Effector memory CD4-positive, alpha-beta T cell (primary cell): ENCODE measurements at places on chromosomes 4 and X.

DNA sequence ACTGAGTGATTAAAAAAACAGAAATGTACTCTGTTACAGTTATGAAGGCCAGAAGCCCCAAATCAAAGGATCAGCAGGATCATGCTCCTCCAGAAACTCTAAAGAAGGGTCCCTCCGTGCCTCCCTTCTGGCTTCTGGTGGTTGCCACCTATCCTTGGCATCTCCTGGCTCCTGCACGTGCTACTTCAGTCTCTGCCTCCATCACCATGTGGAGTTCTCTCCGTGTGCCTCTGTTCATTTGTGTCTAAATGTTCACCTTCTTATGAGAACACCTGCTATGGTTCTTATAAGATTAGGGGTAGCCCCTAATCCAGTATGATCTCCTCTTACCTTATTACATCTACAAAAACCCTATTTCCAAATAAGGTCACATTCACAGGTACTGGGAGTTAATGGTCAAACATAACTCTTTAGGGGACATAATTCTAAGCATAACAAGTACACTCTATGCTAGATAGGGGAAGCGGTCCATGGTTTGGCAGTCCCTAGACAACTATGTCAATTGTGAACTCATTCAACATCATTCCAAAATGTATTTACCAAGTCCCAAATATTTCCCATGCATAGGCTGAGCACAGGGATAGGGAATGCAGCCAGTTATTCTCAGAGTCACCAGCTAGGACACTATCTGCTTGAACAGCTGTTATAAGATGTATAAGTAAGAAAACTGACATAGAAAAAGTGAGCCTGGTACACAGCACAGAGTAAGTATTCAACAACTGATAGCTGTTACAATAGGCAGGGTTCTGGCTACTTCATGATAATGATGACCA is 295.5 kb upstream of the BOD1L1 start:
- DNase-seq, result no peak

- no peak for DNase-seq
These were observed 235.7 kb upstream of the HAND2 start for GRCh38 chr4:173765751-173766150.

- DNase-seq, result no peak
These were observed 196.4 kb downstream of the LRBA start for GRCh38 chr4:150818661-150819060.

- DNase-seq, result no peak
These were observed 12.0 kb upstream of the WDR19 start for GRCh38 chr4:39170301-39170700.

GRCh38 chrX:96820935-96821334 is 62.8 kb upstream of the RPA4 start:
- no peak for DNase-seq

- no peak for DNase-seq
These were observed 207.2 kb downstream of the ARAP2 start for GRCh38 chr4:36037127-36037526.

DNA sequence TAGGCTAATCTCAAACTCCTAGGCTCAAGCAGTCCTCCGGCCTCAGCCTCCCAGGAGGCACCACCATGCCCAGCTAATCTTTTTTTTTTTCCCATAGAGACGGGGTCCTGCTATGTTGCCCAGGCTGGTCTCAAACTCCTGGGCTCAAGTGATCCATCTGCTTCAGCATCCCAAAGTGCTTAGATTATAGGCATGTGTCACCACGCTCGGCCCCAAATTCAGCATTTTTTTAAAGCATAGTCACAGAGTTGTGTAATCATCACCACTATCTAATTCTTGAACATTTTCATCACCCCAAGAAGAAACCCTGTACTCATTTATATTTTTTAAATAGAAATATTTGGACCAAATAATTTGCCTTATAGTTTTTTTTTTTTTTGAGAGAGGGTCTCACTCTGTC is 10.3 kb downstream of the CENPI start:
- DNase-seq, result no peak

DNA sequence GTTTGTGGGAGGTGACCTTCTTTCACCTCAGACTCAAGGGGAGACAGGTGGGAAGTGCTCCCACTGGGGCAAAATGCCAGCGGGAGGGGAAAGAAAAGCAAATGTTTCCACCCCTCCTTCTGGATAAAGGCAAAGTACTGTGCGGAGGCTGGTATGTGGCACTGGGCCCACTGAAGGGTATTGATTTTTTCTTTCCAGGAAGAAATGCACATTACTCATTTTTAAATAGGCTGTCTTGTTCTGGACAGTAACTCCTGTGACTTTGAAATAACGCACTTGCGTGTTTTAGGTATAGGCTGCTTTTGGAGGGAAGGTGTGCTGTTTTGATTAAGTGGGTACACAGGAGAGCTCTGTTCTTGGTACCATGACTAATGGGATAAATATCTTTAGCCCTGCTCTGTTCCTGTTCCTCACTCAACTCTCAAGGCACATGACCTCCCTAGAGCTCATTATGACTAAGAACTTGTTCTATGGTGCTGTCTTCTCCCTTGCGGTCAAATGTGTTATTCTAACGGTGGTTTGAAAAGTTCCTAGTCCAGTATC is 40.7 kb upstream of the MBTPS2 start:
- no peak for DNase-seq

DNA sequence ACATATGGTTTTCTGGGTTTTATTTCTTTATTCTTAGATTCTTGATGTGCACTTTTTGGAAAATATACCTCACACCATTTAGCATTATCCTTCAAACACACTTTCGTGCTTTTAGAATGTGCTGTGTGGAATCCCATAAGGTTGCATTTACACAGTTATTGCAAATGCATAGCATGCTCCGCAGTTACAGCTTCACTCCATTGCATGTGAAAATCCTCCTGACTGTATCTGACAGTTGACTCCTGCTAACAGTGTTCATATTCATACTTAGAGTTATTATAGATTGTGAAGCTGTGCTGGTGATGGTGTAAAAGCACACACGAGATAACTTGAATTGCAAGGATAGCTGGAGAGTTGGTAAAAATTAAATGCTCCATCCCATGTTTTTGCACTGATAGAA is 811.5 kb upstream of the TENM3 start:
- no peak for DNase-seq

- no peak for DNase-seq
These were observed 241.2 kb downstream of the ARHGAP24 start for GRCh38 chr4:85715991-85716737.

DNA sequence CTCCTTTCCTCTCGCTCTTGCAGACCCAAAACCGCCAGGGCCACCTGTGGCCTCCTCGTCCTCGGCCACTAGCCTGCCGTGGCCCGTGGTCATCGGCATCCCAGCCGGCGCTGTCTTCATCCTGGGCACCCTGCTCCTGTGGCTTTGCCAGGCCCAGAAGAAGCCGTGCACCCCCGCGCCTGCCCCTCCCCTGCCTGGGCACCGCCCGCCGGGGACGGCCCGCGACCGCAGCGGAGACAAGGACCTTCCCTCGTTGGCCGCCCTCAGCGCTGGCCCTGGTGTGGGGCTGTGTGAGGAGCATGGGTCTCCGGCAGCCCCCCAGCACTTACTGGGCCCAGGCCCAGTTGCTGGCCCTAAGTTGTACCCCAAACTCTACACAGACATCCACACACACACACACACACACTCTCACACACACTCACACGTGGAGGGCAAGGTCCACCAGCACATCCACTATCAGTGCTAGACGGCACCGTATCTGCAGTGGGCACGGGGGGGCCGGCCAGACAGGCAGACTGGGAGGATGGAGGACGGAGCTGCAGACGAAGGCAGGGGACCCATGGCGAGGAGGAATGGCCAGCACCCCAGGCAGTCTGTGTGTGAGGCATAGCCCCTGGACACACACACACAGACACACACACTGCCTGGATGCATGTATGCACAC is 13.6 kb downstream of the FGFRL1 start:
- DNase-seq, result no peak

DNA sequence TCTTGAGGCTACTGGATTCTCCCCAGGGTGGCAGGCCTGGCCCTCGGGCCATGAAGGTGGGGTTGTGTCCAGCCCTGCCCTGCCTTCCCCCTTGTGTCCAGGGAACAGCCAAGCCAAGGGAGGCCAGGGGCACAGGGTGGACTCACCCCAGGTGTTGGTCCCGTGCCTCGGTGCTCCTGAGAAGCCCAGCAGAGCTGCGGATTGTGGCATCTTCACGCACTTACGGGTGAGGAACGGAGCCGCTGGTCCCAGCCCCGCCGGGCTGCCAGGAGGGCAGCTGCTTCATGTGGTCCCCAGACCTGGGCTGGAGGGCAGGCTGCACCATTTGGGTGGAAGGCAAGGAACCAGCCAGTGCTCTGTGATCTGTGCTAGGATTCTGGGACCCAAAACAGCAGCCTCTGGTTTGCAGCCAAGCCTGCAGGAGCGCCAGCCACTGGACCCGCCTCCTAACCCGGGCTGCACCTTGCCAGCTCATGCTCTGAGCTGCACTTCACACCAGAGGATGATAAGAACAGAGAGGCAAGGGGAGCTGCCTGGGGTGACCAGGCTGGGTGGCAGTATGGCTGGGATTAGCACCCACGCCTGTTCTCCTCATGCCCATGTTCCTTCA is 36.1 kb upstream of the HMX1 start:
- no peak for DNase-seq

DNA sequence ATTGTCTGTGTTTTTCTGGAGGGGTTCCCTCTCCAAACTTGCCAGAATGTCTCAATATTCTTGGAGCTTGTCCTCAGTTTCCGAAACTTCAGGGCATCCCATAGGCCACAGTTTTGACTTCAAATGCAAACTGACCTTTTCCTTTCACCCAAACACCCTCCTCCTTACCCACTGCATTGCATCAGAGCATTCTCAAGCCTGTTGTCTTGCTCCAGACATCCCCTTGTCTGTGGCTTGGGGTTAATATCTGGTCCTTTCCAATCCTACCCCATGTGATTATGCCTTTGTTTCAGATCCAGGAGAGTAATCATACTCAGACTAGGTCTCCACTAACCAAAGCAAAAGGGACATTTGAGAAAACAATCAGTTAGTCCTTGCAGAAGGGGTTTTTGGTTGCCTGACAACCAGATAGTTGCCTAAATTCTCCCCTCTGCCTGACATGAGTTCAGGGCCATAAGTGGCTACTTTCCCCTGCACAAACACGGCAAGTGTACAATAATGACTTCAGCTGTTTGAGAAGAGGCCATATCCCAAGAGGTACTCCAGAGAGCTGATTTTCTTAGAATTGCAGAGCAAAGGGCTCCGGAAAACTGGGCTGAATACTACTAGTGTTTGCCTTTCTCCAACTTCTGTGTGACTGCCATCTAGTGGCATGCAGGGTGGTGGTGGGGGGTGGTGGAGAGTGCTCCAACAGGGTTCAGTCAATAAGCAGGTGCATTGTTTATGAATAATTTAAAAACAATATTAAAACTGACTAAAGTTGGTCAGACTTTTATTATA is 130.2 kb downstream of the CHRDL1 start:
- DNase-seq, result no peak

GRCh38 chr4:23034731-23035130 is 342.0 kb downstream of the GBA3 start:
- DNase-seq, result no peak

DNA sequence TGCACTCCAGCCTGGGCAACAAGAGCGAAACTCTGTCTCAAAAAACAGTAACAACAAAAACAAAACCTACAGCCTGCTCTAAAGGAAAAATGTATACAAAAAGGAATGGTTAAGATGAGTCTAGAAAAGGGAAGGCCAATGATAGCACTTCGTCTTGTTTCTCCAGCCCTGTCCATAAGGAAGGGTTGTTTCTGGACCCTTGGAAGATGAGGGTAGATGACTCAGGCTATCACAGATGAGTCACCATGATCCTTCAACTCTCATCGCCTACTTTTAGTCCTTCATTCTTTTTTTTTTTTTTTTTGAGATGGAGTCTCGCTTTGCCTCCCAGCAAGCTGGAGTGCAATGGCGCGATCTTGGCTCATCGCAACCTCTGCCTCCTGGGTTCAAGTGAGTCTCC is 8.8 kb downstream of the PLA2G12A start:
- DNase-seq, result no peak

- no peak for DNase-seq
These were observed 379.5 kb upstream of the MAD2L1 start for GRCh38 chr4:120446051-120446567.

GRCh38 chr4:48483006-48483776 is at the start of gene SLC10A4:
TSS of gene SLC10A4 (plus strand) at chr4:48483343. CDS start at chr4:48483562, 219 bp downstream.
- DNase-seq, result no peak

GRCh38 chrX:100731441-100732281 is at the start of gene SYTL4:
TSS of gene SYTL4 (minus strand) at chrX:100732121. CDS start at chrX:100702037, 30,084 bp downstream.
- DNase-seq, result no peak

DNA sequence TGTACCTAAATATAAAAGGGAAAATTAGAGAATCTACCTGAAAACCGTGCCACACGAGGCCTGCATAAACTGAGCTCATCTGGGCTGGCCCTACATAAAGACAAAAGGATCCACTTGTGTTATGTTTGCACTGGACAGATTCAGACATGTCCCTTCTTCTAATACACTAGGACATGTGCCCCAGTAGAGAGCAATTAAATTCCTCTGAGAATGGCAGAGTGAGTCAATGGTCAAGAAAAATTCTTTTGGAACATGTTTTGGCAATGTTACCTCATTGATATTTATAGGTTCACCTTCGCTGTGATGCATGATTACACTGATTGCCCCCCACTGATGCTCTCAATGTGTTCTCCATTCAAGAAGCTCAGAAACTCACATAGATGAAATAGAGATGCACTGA is 95.2 kb downstream of the MANBA start:
- no peak for DNase-seq

DNA sequence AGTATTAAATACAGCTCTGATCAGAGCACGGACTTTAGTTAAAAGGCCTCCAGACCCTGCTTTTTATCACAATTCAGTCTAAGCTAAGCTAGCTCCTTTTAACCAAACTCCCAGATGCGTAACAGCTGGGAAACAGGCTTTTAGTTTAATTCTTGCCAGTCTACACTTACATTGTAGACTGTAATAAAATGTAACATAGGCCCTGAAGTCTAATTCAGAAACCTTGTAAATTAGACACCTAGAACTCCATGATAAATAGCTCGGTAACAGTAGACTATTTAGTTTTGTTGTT is 20.1 kb downstream of the FBXO8 start:
- no peak for DNase-seq

- no peak for DNase-seq
These were observed 19.6 kb downstream of the MGST2 start for GRCh38 chr4:139685180-139685579.

- no peak for DNase-seq
These were observed 117.1 kb downstream of the UNC5C start for GRCh38 chr4:95431678-95432077.

DNA sequence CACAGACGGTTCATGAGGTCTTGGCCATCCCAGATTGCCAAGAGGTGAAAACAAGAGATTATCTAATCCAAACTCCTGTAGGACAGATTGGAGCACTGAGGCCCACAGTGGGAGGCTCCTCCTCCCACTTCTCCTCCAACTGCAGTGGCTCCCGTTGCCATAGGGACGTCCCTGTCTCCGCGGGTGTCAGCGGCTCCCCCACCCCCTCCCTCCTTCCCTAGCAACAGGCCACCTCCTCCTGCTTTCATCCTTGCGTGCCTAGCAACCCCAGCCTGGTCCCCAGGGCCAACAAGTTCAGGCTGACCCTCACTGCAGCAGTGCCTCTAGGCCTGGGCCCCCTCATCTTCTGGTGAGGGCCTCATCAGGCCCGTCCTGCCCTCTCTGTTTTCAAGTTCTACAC is 6.8 kb upstream of the IQSEC2 start:
- DNase-seq, result no peak
